Mesenteric fat pad (tissue), 1 donor: ENCODE measurements at places on chromosomes 11 and 22. TPM values are rescaled to one million over a fixed set of nuclear protein-coding genes. Genes with fewer than 3 reads are reported as not detected.

DNA sequence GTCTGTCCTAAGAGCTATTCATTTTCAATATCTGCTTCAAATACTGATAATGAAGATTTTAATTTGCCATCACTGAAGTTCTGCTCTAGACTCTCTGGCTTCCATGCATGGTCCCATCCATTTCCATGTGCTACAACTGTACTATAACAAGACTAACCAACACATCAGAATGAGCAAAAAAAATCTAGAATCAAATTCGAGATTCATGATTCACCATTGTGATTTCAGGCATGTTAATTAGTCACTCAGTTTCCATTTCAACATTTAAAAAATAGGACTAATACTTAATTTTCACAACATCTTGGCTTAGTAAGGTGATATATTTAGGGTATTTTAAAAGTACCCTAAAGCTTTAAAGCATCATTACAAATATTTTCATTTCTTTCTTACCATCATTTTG lies 22.8 kb downstream of the PICALM start:
- no peak for DNase-seq

GRCh38 chr22:31344256-31344577 lies 1.9 kb downstream of the PATZ1 start:
- no peak for DNase-seq

DNA sequence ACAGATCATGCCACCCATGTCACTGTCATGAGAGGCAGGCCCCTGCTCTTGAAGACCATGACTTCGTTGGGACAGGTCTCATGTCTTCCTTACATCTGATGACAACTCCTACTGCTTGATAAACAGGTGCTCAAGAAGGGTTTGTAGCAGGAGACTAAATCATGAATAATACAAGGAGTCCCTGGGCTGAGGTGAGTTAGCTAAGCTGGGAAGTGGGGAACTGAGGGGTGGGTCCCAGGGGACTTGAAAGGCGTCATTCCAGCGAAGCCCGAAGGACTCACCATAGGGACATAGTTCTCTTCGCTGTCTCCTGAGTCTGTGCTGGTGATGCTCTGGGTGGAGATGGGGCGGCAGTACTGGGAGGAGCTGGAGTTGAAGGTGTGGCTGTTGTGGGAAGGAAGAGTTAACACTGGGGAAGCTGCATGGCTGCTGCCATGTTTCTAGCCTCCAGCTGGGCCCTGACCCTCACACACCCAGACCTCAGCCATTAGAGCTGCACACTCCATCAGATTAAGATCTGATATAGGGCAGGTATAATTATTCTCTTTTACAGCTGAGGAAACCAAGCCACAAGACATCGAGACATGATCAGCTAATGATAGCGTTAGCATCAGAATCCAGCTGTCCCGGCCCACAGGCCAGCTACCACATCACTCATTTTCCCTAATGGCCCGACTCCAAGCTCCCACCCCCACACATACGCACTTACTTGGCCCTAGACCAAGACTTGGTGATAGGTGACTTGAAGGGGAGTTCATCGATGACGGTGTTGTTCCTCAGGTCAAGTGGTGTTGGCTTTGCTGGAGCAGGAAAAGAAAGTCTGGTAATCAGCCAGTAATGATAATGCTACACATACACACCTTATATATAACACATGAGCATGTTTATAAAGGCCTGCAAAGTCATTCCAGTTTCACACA lies 32.9 kb downstream of the USP35 start:
- no peak for DNase-seq

DNA sequence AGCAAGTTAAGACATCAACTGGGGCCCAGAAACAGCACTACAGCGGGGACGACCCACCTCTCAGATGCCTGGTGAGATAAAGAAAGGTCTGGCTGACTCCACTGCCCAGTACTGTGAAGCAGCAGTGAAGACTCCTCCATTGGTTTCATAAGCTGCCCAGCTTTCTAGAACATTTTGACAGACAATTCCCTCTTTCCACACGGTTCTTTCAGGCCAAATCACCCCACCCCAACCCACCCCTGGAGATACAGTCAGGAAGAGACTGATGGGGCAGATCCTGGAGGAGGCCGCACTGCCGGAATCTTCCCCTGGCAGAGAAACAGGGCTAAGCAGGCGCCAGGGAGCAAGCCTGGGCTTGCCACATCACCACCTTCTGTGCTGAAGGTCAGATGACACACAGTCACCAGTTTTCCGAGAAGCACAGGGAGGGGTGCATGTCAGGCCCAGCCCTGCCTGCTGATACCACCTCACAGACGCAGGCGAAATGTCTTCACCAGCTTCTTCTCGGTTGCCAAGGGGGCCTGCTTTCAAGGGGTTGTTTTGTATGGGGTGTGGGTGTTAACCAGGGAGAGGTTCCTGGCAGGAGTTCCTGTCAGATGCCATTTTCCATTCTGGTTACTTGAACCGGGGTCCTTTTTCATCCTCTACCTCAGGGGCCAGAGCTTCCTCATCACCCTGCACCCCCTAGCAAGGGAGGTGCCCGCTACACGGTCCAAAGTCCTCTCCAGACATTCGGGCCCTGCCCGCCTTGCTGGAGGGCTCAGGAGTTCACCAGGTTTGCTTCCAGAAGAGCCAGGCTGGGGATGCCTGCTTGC lies 1.4 kb upstream of the NEAT1 start:
- peak; percentile 96 for DNase-seq

GRCh38 chr22:23180301-23180892 lies at the start of gene BCR:
Gene BCR, plus strand, starts transcription at chr22:23180509. Its CDS starts 452 bp downstream, at chr22:23180961.
- peak; percentile 93 for DNase-seq

DNA sequence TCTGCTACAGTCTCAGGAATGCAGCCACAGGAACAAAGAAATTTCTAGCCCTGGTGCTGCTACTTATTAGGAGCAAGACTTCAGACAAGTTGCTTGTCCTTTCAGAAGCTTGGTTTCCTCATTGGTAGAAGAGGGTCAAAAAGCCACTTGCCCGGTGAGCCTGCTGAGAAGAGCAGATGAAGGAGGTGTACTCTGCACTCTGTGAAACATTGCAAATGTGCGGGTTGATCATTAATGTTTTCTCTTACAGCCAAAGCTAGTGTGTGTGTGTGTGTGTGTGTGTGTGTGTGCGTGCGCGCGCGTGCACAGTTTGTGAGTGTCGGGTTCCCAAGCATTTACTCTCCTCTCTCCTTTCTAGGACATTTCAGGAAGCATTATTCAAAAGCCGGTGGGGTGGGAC lies 86.3 kb upstream of the NNMT start:
- DNase-seq = no peak

DNA sequence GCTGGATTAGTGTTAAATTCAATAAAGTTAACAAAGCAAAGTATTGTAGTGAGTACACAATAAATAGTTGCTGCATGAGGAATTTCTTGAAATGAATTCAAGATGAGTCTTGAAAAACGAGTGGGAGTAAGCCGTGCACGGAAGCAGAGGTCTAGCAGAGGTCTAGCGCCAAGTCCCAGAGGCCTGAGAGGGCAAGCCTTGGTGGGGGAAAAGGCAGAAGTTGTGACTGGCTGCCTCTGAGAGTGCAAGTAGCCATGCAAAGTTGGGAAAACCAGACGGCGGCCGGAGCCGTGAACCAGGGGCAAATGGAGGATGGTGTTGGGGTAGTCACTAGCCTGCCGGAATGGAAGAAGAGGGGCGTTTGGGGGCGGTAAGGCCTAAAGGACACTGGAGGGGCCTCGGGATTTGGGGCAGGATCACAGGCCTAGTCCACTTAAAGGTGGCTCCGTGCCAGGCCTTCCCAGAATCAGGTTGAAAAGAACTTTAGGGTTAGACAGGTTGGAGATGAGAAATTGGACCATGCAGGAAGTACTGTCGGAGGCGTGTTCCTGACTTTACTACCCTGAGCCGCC lies 379 bp upstream of the SLC3A2 start:
- DNase-seq = peak; percentile 91

GRCh38 chr11:33942954-33943353 lies 51.1 kb upstream of the LMO2 start:
- DNase-seq = no peak

GRCh38 chr11:126233391-126233790 lies 21.8 kb downstream of the FAM118B start:
- no peak for DNase-seq

- DNase-seq = no peak
Observed at GRCh38 chr11:12001186-12001585, 7.2 kb downstream of the DKK3 start.

DNA sequence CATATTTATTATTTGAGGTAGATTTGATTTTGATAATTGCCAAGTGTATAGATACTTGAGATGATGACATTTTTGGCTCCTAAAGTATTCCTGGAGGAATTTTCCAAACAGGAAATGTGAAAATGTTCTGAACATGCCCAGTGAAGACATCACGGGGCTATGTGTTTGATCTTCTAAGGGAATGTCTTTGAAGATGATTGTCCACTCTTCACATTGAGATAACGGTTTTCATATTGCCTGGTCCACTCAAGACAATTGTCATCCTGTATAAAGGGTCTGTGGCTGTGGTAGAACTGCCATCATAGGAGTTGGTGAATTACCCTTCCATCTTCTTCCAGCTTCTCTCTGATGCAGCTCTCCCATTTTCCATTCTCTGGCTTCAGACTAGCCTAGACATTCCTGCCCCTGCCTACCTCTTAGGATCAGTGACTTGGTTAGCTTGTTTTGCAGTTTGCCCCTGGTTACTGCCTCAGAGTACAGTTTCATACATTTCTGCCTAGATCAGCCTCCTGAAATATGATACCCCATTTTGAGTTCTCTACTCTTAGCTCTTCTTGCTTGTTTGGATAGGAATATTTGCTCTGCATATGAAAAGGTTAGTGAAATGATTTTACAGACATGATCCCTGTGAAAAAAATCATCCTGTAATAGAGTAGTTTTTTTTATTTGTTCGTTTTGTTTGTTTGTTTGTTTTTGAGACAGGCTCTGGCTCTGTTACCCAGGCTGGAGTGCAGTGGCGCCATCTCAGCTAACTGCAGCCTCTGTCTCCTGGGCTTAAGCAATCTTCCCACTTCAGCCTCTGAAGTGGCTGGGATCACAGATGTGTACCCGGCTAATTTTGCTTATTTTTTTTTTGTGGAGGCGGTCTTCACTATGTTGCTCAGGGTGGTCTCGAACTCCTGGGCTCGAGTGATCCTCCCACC lies 111.4 kb upstream of the SORL1-AS1 start:
- no peak for DNase-seq

Gene ZNF70
- 7.8 TPM for total RNA-seq

Gene OR10D3
- not detected for total RNA-seq

Gene C11orf42
- not detected for total RNA-seq

Gene C11orf87
- total RNA-seq = not detected

Gene PELI3
- total RNA-seq = 11.6 TPM

Gene APOL6
- total RNA-seq = 99.8 TPM

Gene GRAP2
- total RNA-seq = 1.3 TPM

Gene CD44
- 280 TPM for total RNA-seq
